ENCODE measurements at places on chromosomes 5 and 9.

DNA sequence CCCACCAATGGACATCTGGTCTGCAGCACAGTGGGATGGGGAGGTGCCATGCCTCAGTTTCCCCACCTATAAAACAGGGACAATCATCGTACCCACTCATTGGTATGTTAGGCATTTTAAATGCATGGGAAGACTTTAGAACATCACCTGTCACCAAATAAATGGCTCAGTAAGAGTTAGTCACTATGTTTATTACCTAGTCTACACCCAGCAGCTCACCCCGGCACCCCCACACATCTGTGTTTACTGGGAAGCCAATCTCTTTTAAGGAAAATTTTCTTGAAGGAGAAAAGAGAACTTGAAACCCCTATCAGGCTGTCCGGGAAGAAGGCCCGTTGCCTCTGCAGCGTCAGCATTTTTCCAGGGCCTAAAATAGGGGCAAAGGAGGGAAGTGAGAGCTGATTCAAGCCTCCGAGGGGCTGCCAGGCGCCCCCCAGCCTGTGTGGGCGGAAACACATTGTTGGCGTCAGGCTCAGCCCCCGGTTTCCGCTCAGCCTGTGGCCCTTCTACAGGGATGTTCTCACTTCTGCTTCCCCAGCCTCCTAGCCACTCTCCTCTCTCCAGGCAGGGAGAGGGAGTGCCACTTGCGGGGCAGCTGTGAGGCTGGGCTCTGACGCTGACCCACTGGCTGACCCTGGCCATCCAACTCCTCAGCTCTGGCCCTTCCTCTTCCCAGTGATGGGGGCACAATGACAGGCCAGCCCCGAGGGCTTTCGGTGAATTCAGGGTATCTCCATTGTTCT is 4.6 kb downstream of the CSF1R start:
- no peak for DNase-seq

- DNase-seq = no peak
Measured at GRCh38 chr9:14080959-14081542, 232.9 kb downstream of the NFIB start.

DNA sequence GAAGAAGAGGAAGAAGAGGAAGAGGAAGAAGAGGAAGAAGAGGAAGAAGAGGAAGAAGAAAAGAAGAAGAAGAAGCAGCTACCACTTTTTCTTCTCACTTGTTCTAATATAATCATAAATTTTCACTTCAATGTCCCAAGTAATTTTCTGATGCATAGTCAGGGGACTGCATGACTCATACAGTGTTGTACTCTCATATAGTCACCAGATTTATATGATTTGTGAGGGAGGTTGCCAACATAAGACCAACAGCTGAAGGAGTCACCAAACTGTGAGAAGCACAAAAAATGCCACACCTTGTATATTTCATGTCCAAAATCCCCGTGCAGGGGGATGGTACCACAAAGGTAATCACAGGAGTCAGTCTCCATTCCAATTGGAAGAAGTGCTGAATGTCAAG is 32.7 kb upstream of the DMRTA1 start:
- no peak for DNase-seq

DNA sequence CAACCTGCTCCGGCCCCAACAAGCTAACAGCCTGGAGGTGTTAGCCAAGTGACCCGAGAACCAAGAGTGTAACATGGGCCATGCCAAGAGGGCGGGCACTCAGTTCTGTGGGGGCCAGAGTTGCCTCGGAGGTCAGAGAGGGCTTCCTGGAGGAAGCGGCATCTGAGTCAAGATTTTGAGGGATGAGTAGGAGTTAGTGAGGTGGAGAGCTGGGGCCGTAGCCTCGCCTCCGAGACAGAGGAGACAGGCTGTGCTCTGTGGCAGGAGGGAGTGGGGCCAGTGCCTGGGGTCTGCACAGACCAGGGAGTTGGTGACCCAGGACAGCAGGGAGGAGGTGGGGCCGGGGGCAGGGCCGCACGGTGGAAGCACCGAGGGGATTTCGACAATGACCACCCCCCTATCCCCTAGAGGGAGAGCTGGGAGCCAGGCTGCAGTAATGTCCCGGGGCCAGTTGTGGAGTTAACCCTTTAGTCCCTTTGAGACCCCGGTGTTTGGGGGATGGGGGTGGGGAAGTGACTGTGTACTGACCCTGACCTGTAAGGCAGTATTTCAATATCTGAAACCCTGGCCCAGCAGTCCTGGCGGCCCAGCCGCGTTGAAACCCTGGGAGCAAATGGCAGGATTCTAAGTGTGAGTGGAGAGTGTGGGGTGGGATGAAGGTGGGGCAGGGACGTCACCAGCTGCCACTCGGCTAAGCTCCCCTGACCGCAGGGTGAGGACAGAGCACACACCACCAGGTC is 148.7 kb upstream of the COL5A1 start:
- no peak for DNase-seq
